Calu3 (cell line): ENCODE measurements at places on chromosomes 11 and 22.

DNA sequence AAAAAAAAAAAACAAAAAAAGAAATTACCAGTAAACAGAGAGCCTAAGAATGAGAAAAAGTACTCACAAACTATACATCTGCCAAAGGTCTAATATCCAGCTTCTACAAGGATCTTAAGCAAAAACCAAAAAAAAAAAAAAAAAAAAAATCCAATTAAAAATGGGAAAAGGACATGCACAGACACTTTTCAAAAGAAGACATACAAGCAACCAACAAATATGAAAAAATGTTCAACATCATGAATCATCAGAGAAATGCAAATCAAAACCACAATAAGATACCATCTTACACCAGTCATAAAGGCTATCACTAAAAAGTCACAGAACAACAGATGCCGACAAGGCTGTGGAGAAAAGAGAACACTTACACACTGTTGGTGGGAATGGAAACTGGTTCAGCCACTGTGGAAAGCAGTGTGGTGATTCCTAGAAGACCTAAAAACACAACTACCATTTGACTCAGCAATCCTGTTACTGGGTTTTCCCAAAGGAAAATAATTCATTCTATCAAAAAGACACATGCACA lies 18.3 kb downstream of the MS4A6A start:
- H3K27ac ChIP-seq: no peak overlapping the region
- peaks cover 37% of the 10 kb centered on the region for H3K4me1 ChIP-seq
- H3K4me3 ChIP-seq: no peak overlapping the region
- no peak for DNase-seq
- peaks cover 19% of the 10 kb centered on the region for H3K36me3 ChIP-seq

DNA sequence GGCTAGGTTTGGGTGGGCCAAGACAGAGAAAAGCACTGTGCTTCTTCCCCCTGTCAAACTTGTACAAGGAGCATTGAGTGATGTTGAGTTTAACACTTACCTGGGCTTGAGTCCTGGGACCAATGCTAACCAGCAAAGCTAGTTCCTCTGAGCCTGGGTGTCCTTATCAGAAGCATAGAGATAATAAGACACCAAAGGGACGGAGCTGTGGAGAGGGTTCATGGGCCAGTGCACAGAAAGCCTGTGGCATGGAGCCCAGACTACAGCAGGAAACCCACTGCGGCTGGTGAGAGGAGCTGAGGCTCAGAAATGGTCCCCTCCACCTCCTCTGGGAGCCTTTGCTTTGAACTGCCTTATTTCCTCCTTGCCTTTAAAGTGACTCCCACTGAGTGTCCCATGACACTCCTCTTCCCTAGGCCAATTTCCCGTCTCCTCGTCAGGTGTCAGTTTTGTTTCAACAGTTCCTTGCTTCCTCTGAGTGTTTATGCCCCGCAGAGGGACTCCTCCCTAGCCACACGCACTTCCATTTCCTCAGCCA lies 9.4 kb downstream of the SLCO2B1 start:
- no peaks in the 10 kb centered on the region for H3K36me3 ChIP-seq
- H3K4me3 ChIP-seq: no peak overlapping the region
- no peak for DNase-seq
- H3K27ac ChIP-seq: no peak overlapping the region

DNA sequence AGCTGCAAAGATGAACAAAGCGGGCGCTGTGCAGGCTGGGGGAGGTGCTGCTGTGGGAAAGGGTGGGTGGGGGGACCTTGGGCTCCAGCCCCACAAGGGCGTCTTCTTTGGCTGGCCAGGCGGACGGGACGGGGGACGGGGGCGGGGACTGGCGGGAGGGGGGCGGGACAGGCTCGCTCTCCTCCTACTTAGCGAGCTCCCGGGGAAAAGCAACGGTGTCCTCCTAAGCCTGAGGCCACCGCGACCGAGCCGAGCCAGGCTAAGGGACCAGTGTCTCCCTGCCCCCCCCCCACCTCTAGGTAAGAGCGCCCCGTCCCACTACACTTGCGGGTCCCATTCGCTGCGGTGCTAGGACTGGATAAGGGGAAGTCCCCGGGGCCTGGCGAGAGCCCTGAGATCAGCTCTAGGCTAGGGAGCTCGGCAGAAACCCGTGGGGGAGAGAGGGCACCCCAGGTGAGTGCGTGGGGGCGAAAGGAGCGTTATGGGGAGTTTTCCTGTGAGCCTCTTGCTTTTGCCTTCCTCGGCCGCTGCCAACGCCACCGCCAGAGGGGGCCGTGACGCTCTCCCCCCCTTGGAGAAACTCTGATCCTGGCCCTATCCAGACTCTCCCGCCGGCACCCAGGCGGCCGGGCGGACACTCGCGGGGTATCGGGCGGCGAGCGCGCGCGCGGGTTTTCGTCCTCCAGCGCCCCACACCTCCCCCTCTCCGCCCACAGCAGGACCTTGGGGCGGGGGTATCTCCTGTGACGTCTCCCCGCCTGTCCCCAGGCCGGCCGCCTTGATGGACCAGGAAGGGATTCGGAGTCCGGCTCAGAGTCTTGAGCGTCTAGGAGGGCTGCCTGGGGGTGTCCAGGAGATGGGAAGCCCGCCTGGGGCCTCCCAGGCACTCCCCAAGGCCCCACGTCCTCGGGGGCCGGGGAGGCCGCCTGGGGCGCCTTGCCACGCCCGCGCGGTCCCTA lies at the start of gene PHLDB1:
Gene PHLDB1, plus strand, starts transcription at position 215 of the 959 bp plus-strand sequence. CDS start 6,222 bp downstream, outside the sequence.
- H3K27ac ChIP-seq: no peak within 1 kb of the TSS
- H3K36me3 ChIP-seq: peaks cover 22% of the 10 kb centered on the region
- DNase-seq: peak; percentile 68
- peaks cover 35% of the 10 kb centered on the region for H3K4me1 ChIP-seq

GRCh38 chr11:113334183-113334582 lies 19.8 kb downstream of the TTC12 start:
- no peaks in the 10 kb centered on the region for H3K27me3 ChIP-seq
- H3K4me1 ChIP-seq: no peaks in the 10 kb centered on the region
- H3K36me3 ChIP-seq: peaks cover 10% of the 10 kb centered on the region
- no peak overlapping the region for H3K27ac ChIP-seq
- DNase-seq: no peak
- H3K4me3 ChIP-seq: no peak overlapping the region

DNA sequence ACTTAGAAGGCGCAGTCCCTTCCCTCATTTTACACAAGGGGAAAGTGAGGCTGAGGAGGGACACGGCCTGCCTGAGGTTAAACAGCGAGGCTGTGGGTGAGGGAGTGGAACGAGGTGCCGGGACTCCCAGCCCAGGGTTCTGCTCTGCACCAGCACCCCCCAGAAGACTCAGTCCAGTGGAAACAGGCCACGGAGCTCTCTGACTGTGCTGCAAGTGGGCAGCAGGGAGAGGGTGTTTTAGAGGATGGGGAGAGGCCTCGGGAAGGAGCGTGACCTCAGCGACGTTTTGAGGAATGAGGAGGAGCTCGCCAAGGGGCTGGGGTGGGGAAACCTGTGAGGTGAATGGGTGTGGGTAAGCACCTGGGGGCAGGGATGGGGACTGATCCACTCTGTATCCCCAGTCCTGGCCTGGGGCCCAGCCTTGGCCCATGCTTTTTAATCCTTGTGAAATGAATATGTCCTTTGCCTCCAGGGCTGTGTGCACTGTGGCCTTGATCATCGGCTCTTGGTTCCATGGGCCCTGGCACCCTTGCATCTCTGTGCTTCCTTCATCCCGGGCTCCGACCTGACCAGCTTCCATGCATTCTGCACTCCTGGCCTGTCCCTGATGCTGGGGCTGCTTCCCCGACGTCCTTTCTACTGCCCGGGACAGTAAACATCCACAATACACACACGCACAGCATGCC lies 44.2 kb downstream of the SHISAL1 start:
- H3K27ac ChIP-seq: no peak overlapping the region
- H3K4me1 ChIP-seq: no peaks in the 10 kb centered on the region
- no peak for DNase-seq
- H3K27me3 ChIP-seq: peaks cover 11% of the 10 kb centered on the region

GRCh38 chr11:8318536-8318935 lies 54.9 kb upstream of the LMO1 start:
- H3K4me1 ChIP-seq: no peaks in the 10 kb centered on the region
- peaks cover 90% of the 10 kb centered on the region for H3K27me3 ChIP-seq
- no peaks in the 10 kb centered on the region for H3K36me3 ChIP-seq
- no peak overlapping the region for H3K4me3 ChIP-seq

DNA sequence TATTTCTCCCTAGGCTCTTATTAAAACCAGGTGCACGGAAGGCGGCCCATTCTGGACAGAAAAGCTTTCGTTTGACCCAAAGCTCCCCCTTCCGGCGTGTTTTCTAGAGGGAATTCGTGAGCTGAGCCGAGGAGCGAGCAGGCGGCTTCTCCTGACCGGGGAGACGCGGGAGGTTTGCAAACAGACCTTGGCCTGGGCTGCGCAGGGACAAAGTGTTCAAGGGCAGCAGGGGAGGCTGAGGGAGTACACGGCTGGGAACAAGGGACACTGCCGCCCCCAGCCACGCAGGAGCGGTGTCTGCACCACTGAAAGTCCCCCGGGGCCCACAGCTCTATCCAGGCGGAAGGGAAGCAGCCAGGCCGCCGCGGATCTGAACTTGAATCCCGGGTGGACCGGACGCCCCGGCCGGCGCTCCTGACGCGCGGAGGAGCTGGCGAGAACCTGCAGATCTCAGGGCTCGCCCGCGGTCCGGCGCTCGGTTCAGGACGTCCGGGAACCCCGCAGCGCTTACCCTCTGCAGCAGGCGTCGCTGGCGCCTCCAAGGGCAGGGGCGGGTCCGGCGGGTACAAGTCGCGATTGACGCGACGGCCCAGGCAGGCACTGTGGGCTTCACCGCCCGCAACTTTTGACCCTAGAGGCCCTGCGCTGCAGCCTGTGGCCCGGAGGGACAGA lies 101.9 kb downstream of the WT1 start:
- peak; percentile 3 for DNase-seq
- peaks cover 13% of the 10 kb centered on the region for H3K27me3 ChIP-seq
- no peak overlapping the region for H3K4me3 ChIP-seq

GRCh38 chr22:45212992-45213751 lies 27.5 kb downstream of the KIAA0930 start:
- no peak overlapping the region for H3K4me3 ChIP-seq
- no peak for DNase-seq
- H3K4me1 ChIP-seq: no peaks in the 10 kb centered on the region
- peaks cover 16% of the 10 kb centered on the region for H3K36me3 ChIP-seq
- no peak overlapping the region for H3K27ac ChIP-seq

GRCh38 chr11:132818951-132819350 lies 713.4 kb downstream of the OPCML start:
- no peak for DNase-seq
- H3K4me1 ChIP-seq: no peaks in the 10 kb centered on the region
- H3K36me3 ChIP-seq: no peaks in the 10 kb centered on the region

DNA sequence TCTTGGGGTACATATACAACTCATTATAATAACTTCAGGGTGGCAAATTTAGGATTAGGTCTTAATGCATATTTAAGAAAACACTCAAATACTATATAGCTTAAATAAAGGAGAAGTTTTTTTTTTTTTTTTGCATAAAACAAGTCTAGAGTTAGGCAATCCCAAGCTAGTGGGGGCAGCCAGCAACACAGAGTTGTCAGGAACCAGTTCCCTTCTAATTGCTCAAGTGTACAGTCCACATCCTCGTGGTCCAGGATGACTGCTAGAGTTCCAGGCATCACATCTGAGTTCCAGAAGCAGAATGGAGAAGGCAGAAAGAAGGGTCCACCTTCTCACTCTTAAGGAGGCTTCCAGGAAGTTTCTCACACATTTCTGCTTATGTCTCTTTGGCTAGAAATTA lies 261.9 kb upstream of the PLET1 start:
- H3K27me3 ChIP-seq: peaks cover 54% of the 10 kb centered on the region
- H3K36me3 ChIP-seq: no peaks in the 10 kb centered on the region
- H3K4me3 ChIP-seq: no peak overlapping the region
- H3K27ac ChIP-seq: no peak overlapping the region
- no peak for DNase-seq

- no peaks in the 10 kb centered on the region for H3K4me1 ChIP-seq
- H3K27ac ChIP-seq: no peak overlapping the region
- H3K4me3 ChIP-seq: no peak overlapping the region
- H3K27me3 ChIP-seq: peaks cover 40% of the 10 kb centered on the region
- DNase-seq: no peak
- peaks cover 6% of the 10 kb centered on the region for H3K36me3 ChIP-seq
Observed at GRCh38 chr22:17114898-17115235, 6.3 kb downstream of the TMEM121B start.

DNA sequence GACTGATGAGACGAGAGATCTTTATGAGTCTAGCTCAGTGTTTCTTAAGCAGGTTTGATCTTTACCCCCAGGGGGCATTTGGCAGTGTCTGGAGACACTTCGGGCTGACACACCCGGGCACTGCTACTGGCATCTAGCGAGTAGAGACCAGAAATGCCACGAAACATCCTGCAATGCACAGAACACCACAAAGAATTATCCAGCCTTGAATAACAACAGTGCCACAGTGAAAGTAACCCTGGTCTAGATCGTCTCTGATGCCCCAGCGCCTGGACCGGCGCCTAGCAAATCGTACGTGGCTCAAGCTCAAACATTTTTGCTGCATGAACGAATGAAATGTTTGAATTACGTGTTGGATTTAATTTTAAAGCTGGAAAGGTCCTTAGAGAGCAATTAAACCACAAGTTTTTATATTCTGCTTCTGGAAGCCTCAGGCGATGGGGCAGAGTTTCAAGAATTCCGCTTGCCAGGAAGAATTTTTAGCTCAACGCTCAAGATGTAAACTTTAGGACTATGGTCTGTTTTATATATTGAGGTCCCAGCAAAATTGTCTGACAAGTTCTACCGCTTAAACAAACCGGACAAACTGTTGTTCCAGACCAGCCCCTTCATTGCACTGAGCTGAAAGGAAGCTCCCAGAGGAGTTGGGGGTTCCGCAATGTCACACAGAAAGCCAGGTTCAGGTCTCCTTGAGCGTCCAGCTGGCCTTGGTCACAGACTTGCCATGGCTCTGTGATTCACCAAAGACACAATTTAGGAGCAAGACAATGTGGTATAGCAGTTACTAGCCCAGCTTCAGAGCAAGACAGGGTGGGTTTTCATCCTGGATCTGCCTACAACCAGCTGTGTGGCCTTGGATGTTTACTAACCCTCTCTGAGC lies 44.2 kb upstream of the SMTN start:
- DNase-seq: peak; percentile 30
- no peak overlapping the region for H3K4me3 ChIP-seq
- peaks cover 17% of the 10 kb centered on the region for H3K27me3 ChIP-seq
- H3K27ac ChIP-seq: no peak overlapping the region
- peaks cover 13% of the 10 kb centered on the region for H3K4me1 ChIP-seq

- H3K27me3 ChIP-seq: no peaks in the 10 kb centered on the region
- no peaks in the 10 kb centered on the region for H3K36me3 ChIP-seq
- DNase-seq: no peak
- H3K27ac ChIP-seq: no peak overlapping the region
- no peak overlapping the region for H3K4me3 ChIP-seq
Observed at GRCh38 chr11:92790926-92791616, 178.4 kb upstream of the MTNR1B start.

DNA sequence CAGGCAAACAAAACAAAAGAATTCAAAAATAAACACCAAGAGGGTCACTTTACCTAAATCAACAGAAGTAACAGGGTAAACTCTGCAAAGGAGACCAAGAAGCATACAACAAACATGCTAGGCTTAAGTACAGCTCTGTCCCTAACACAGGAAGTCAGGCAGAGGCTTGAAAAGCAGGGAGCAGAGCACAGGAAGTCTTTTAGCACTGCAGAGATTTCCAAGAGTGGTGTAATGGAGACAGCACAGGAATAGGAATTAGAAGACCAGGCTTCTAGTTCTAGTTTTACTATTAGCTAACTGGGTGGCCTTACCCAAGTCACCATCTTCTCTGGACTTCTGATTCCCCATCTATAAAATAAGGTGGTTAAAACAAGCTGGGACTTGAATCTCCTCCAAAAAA lies 1.9 kb downstream of the RBFOX2 start:
- peaks cover 37% of the 10 kb centered on the region for H3K4me1 ChIP-seq
- peaks cover 29% of the 10 kb centered on the region for H3K36me3 ChIP-seq
- no peak for DNase-seq
- no peak overlapping the region for H3K27ac ChIP-seq

GRCh38 chr11:63501236-63501635 lies 4.6 kb upstream of the LGALS12 start:
- H3K27me3 ChIP-seq: no peaks in the 10 kb centered on the region
- H3K4me1 ChIP-seq: peaks cover 20% of the 10 kb centered on the region
- no peak for DNase-seq
- no peak overlapping the region for H3K4me3 ChIP-seq
